Stimulated activated CD4-positive, alpha-beta T cell treated with anti-CD3 and anti-CD28 coated beads, Interleukin-1b, Interleukin-23, amount 100 ng/mL, for 4 hours (primary cell): ENCODE measurements at places on chromosomes 5 and 9.

DNA sequence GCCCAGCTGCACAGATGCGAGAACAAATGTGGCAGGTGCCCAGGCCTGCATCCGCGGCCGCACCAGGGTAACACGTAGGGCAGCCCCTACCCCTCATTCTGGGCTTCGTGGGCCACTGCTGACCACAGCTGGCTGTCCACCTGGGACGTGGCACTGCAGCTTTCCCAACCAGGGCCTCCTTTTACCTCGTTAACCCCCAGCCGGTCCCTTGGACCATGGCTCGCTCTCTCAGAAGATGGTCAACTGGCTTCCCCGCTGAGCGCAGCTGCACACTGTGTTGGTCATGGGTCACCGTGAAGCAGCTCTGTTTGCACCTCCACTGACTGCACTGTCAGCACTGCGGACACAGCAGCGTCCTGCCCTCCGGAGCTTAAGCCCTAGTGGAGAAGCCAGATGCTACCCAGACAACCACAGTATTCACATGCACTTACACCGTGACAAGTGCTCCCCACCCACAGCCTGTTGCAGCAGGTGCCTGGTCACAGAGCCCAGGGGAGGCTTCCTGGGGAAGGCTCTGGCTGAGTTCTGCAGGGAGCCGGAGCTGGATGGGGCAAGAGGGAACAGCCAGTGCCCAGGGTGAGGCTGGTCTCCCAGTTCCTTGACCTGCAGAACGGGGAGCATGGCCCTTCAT is 10.5 kb upstream of the PLEKHG4B start:
- DNase-seq: no peak

- no peak for DNase-seq
These were observed 61.1 kb upstream of the CCL21 start for GRCh38 chr9:34771007-34771406.

DNA sequence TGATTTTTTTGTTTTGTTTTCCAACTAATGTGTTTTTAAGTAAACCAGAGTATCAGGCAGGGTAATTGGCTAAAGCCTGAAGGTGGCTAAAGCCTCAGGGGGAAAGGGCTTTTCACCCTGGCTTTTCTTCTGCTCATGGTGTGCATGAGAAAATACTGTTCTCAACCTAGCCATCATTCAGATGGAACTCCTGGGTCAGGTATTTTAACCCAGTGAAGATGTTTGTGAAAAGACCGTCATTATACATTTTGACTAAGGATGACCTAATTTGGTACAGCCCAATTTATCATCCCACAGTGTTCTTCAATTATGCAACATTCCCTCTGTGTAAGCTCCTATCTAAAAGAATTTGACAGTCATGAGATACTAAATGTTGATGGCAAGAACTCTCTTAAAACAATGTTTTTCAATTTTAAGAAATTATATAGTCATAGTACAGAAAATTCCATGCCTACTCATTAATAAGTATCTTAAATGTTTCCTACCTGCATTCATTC is 209.5 kb upstream of the TARS1 start:
- no peak for DNase-seq

DNA sequence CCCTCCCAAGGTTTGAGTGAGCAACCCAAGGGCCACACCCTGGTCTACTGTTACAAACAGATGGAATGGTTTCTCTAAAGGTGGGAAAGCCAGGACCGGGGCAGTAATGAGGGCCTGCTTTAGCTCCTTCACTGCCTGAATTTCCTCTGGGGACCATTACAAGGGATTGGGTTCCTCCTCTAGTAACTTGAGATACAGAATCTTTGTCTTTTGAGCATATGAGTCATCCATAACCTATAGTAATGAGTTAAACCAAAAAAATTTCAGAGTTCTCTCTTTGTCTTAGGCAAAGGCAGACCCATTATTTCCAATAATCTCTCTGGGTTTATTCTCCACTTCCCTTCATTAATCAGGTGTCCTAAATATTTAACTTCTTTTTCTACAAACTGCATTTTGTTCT is 618.8 kb downstream of the HINT1 start:
- DNase-seq: no peak

DNA sequence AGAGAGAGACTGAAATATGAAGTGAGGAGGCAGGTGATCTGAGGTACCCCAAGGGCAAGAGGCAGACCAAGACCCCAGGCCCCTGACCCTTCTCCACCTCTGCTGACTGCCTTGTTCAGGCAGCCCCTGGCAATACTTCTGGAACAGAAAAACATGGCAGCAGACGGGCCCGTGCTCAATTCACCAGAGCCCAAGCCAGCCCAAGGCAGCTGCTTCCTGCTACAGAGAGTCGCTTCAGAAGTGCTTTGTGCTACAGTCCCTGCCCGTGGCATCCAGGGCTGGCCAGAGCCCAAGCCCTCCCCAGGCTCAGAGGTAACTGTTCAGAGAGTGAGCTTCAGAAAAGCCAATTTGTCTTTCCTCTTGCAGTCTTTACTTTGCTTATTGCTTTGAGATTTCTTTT is 151.4 kb upstream of the FSTL4 start:
- no peak for DNase-seq

GRCh38 chr5:177507596-177508220 is 1.9 kb downstream of the DOK3 start:
- DNase-seq: no peak

DNA sequence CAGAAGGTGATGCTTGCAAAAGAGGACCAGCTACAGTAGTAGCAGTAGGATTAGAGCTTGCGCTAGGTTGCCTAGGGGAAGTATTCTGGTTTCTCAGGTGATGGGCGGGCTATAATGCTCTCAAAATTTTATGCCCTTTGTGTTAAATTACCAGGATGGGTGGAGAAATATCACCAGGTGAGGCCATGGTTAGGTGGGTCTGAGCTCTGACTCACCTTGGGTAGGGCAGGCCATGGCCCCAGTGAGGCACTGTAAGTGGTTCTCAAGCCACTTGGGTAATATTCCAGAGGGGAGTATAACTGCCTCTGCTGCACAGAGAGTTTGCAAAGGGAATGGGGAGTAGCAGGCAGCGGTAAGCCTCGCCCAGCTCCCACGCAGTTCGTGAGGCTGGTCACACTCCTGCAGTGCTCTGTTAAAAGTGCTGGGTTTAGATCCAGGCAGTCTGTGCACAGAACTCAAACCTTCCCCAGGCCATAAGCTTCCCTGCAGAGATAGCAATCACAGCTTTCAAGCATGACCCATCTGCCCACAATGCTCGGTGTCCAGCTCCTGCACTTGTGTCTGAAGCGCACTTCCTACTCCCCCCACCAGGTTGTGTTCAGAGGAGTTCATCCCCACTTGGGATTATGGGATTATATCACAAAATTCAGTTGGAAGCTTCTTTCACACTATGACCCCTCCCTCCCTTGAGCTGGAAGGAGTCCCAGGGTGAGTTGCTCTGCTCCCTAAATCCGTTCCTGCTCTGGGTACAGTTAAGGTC is 575.0 kb downstream of the CHSY3 start:
- DNase-seq: no peak
